ENCODE measurements at places on chromosomes 12 and 14.

- DNase-seq = no peak
These were observed at the start of gene IGFBP6 for GRCh38 chr12:53097564-53098353. TSS of gene IGFBP6 (plus strand) at chr12:53097667. CDS start at chr12:53097718, 51 bp downstream.

DNA sequence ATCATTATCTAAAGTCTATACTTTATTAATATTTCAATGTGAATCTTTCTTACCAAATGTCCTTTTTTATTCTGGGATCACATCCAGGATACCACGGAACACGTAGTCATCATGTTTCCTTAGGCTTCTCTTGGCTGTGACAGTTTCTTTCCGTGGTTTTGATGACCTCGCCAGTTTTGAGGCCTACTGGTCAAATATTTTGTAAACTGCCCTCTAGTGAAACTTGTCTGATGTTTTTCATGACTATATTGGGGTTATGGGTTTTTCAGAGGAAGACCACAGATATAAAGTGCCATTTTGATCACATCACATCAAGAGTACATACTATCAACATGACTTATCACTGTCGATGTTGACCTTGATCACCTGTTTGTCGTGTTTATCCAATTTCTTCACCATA lies 14.1 kb upstream of the SERPINA6 start:
- peak; percentile 50 for DNase-seq

DNA sequence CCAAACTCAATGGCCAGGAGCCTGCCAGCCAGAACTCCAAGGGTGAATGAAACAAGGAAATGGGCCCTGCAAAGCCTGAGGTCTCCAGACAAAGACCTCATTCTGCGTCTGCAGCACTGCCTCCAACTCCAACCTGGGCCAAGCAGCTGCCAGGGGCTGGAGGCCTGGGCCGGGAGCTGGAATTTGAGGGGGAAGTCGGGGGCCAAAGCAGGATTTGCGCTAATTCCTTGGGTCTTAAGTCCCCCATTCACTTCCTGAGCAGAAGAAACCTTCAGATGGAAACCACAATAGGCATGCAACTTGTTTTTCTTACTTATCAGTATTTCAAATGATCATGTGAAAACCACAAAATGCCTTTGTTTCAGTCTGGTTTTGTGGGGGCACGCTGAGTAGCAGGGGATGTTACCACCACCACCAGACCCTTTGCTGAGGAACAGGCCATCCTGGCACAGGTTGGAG lies 23.0 kb upstream of the TC2N start:
- DNase-seq = no peak

- DNase-seq = no peak
These were observed 227.7 kb downstream of the SLC16A7 start for GRCh38 chr12:59823567-59823966.

DNA sequence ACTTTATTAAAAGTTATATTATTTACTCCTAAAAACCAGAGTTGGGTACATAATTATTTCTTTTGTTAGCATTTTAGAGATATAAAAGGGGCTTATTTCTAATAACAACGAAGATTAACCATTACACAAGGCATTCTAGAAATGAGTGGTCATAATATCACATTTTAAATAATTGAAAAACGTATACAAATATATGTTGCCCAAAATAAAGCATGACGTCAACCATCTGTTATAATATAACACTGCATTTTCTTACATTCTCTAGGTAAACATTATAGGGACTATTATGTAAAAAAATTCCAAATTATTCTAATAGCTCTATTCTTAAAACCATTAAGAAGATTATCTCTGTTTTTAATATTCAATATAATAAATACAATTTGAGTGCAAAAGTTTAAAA lies 455.1 kb upstream of the GARIN6 start:
- DNase-seq = no peak

DNA sequence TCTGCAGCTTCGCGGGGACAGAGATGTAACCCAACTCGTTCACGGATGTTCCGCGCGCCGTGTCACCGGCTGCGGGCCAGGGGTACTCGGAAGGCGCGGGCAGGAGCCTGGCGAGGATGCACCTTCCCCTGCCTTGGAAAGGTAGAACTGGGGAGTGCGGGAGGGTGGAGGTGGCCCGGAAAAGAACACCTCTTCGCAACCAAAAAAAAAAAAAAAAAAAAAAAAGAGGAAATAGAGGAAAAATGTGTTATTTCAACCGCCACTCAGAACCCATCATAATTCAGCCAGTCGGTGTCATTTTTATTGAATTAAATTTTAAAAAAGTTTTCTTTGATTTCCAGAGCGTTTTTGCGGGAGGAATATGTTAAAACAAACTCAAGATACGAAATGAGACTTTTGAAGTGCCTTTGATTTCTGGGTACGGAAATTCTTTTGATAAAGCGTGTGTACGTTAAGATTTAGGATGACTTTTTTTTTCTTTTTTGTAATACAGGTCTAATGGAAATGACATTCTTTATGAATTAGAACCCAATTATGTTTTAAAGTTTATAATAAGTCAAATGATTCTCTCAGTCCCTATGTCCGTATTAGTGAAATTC lies 8.9 kb downstream of the CDKN1B start:
- no peak for DNase-seq

DNA sequence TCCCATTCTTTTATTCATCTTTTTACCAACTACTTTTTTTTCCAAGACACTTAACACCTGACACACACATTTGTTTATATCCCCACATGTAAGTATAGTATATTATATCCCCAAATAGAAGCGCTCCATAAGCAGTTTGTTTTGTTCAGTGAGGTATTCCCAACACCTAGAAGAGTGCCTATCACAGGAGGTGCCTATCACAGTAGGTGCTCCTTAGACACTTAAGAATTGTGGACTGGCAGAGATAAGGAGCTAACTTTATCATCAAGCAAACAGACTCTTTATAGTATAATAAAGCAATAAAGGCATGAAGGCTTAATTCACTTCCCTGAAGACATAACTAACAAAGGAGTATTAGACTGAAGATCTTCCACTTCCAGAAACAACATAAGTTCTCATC lies 29.1 kb downstream of the OSBPL8 start:
- DNase-seq = no peak

GRCh38 chr12:108613548-108613947 lies 15.7 kb upstream of the TMEM119 start:
- DNase-seq = peak; percentile 79

DNA sequence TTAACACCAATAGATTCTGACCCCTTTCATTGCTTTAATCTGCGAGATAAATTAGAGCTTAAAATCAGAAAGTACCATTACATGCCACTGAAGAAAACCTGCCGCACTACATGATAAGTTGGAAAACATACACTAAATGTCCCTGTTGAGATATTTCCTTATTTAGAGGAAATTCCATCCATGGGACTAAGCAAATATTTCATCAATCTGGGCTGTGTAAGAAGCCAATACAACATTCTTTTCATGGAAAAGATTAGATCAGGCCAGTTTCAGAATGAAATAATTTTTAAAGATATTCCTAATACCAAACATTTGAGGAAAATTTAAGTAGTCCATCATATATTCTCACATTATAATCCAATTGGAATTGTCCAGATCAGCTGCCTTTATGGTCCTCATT lies 112.8 kb downstream of the LLPH start:
- no peak for DNase-seq

- DNase-seq = no peak
These were observed 7.4 kb downstream of the OAS2 start for GRCh38 chr12:112985642-112986290.

- no peak for DNase-seq
These were observed 210.3 kb downstream of the NUAK1 start for GRCh38 chr12:105928436-105928835.

DNA sequence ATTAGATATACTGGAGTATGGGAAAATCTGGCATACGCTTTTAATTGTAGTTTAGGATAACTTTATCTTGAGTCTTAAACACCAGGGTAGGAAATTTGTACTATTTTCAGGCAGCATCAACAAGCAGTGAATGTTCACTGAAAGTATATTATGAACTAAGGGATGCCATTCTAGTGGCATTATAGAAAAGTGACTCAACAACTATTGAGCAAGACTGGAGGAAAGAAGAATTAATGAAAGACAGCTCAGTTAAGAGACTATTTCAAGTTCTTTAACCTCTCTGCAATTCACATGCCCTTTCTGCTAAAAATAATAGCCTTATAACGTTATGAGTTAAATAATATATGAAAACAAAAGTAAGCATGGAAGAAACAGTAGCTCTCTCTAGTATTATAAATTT lies 343.1 kb downstream of the FSCB start:
- DNase-seq = no peak

DNA sequence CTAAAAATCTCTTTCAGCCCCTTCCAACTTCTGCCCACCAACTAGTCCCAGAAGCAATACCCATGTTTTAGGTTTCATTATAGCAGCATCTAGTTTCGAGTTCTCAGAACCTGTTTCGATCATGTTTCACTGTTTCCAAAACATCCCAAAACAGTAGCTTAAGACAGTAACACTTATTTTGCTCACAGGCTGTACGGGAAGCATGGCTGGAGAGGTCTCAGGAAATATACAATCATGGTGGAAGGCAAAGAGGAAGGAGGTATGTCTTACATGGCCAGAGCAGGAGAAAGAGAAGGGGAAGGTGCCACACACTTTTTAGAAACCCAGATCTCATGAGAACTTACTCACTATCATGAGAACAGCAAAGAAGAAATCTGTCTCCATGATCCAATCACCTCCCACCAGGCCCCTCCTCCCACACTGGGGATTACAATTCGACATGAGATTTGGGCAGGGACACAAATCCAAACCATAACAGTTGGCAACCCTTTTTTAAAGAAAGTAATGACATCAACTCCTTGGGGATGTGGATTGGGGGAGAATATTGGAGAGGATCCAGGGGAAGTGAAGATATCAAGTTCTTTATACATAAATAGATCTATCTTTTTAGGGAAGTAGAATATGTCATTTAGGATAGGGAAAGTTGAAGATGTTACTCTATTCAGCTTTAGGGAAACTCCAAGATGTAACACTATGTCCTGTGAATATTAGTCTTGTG lies 269.9 kb upstream of the PLEKHG7 start:
- DNase-seq = peak; percentile 88

GRCh38 chr12:69338120-69338859 lies 9.9 kb upstream of the LYZ start:
- peak; percentile 94 for DNase-seq

GRCh38 chr12:40232602-40233001 lies 7.8 kb downstream of the LRRK2 start:
- no peak for DNase-seq

DNA sequence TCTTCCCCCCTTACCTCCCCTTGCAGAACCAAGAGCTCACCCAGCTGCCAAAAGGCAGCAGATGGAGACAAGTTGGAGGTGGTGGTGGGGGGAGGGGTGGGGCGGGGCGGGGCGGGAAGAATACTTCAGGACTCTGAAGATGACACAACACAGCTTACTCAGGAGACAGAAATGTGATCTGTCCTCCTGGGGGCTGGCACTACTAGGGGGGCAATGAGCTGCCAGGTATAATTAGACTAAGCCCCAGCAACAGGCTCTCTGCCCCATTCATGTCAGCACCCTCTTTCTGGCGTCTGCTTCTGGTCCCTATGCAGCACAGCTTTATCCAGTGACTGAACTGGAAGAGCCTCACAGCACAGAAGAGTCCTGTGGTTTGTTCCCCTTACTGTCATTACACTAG lies 407.0 kb downstream of the MED13L start:
- no peak for DNase-seq

DNA sequence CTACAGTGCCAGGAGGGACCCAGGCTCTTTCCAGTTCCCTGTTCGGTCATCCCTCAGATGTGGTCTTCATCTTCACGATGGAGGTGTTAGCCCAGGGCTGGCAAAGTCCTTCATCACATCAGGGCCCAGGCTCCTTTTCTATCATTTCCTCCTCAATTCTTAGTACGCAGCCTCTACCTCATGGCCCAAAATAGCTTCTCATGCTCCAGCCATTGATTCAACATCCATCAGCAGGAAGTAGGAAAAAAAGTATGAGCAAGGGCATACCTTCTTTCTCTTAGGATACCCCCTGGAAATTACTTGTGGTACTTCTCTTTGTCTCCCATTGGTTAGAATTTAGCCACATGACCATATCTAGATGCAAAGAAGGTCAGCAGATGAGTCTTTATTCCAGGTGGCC lies 12.2 kb upstream of the ZDHHC22 start:
- DNase-seq = no peak

DNA sequence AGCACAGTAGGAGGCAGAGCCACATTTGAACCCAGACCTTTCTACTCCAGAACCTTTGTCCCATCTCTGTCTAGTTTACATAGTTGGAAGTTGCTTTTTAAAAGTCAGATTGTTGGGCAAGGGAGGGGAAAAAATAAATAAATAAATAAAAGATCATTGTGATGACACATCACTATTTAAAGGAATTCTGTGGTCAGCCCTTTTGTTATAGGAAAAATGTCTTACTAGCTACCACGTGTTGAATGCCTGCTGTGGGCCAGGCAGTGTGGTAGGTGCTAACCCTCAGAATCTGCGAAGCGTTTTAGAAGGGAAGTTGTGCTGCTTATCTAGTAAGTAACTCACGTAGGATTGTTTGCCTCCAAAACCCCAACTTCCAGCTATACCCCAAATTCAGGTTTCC lies 62.3 kb downstream of the BHLHE41 start:
- DNase-seq = no peak

GRCh38 chr12:125015680-125016310 lies 22.4 kb downstream of the BRI3BP start:
- DNase-seq = no peak

DNA sequence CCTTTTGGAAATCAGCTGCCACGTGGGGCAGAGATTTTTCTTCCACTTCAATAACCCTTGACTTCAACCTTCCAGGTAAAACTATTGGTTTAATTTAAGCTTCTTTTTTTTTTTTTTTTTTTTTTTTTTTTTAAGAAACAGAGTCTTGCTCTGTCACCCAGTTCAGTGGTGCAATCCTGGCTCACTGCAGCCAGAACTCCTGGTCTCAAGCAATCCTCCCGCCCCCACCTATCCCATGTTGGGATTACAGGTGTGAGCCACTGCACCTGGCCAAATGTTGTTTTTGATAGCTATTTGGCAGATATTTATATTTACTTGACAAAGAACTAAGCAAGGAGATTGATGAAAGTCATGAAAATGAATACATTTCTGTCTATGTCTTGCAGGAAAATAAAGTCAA lies 65.1 kb downstream of the SINHCAF start:
- DNase-seq = no peak
